ENCODE measurements at places on chromosomes 2 and 18. TPM values are rescaled to one million over a fixed set of nuclear protein-coding genes. Genes with fewer than 3 reads are reported as not detected.

Gene ASAP2
- polyA plus RNA-seq = 60.1 TPM

DNA sequence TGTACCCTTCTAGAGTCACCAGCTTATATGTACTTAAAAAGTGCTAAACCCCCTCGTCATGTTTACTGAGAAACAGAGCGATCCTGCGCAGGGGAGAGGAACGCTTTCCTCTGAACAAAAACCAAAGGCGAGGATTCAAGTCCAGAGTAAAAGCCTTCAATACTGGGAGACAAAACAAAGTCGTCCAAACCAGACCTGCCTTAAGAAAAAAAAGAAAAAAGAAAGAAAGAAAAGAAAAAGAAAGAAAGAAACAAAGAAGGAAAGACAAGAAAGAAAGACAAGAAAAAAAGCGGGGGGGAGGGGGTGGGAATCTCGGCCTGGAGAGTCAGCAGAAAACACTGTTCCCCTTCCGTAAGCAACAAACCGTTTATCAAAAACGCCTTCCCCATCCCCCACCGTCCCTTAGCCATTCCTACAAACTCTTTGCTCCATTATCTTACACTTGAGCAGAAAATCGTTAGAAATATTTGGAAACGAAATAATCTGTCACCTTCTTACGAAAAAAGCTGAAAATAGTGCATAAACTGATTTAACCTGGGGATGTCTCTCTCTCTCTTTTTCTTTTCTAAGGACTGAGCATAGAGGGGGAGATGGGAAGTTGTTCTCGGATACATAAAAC is 3.3 kb downstream of the PTGR3 start:
- DNase-seq = no peak

DNA sequence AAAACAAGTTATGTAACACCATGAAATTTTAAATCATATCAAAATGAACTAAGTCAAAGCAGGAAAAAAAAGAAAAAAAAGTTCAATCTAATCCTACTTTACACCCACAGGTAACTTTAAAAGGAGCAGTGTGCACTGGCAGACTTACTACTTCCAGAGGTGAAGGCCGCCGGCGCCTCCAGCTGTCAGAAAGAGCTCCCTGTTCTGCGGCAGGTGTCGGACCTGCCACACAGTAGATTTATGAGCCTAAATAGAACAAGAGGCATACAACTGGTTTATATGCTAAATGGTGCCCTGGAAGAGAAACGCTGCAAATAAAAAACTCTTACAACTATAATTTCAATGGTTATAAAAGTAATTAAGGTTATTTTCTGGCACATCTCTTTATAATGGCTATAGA is 23.1 kb upstream of the PNO1 start:
- DNase-seq = no peak

Gene INPP4A
- polyA plus RNA-seq = 21.0 TPM

DNA sequence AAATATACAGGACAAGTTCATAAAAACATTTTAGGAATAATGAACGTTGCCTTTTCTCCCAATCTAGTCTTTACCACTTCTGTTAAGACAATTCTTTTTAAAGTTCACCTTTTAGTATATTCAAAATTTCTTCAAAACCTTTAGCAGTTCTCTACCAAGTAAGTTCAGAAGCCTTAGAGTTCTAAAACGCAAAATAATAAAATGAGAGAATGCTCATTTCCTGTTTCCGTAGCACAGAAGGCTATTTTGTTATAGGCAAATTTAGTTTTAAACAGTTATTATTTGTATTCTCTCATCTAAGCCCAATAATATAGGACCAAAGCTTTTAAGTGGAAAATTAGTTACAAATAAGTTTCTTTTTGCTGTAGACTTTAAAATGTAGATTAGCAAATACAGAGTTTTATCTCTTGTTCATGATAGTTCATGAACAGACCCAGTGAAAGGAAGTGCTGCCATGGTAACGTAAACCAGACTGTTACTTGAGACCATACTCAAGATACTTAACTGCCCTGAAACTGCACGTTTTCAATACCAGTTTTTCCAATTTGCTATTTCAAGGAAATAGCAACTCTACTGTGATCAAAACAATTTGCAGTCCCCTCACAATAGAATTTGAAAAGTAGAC is 173.1 kb upstream of the STON1 start:
- DNase-seq = no peak

DNA sequence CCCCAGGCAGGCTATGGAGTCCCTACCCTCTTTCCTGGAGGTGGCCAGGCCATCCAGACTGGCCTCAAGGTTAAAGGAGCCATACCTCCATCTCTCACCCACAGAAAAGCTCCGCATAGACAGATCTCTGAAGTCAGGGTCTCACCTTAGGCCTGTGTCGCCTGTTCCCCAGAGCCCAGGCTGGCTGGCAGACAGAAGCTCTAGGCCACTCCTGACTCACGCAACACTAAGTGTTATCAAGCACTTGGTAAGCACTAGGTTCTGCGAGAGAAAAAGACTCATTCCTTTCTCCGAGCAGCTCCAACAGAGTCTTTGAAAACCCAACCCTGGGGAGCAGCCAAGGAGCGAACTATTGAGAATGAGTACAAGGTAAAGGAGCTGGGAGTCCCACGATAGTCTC is 6.1 kb downstream of the SMAD7 start:
- no peak for DNase-seq

DNA sequence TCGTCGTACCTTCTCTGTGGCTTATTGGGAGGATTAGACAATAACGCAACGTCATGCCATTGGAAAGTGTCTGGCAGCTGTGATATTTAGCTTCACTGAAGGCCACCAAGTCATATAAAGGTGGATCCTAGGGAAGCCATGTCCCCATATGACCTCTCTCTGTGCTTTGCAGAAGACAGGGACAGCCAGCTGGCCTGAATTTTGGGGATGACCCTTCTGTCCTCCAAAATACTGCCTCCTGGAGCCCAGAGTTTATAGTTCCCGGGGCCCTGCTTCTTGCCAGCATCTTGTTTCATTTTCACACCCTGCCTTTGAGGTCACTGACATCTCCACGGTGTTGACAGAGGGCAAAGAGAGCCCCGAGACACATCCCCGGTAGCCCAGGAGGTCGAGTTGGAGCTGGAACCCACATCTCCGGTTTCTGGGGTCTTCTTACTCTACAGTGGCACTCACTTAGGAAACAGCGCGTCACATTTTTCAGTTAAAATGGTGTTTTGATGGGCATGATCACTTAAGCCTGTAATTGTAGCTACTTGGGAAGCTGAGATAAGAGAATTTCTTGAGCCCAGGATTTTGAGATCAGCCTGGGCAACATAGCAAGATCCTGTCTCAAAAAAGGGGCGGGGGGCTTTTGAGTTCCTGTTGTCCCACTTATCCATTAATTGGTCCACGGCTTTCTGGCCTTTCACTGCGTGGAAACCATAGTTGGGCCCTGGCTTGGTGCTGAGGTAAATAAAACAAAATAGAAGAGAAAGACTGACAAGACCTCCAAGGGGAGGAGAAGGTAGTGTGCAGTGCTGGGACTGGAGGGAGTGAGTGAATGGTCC is 101.1 kb downstream of the DDX1 start:
- DNase-seq = no peak

Gene STK11IP
- 21.4 TPM for polyA plus RNA-seq

Gene SNX17
- 103 TPM for polyA plus RNA-seq

Gene UCN
- polyA plus RNA-seq = 1.0 TPM

- no peak for DNase-seq
Observed at GRCh38 chr2:17517481-17518211, 594 bp downstream of the RAD51AP2 start.

DNA sequence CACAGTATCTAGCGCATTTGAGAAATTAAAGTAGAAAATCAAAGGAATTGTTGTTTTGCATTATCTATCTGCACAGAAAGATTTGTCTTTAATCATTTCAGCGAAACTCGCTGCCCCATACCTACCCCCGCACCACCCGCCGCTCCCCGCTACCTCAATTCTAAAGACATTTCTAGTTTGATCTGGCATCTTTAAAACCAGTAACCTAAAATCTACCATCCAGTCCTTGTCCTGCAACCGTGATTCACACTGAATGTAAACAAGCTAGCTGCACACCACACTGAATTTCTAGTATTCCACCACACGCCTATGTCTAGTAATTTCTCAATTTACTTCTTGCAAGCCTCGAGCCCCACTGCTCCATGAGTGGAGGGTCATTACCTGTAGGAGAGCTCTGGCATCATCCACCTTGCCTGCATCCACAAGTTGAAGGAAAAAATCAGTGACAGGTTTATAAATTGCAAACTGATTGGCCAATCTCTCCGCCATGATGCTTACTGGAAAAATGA is 60.1 kb downstream of the ABCG8 start:
- no peak for DNase-seq

GRCh38 chr2:203689426-203690116 is 16.9 kb upstream of the CD28 start:
- DNase-seq = no peak

GRCh38 chr2:37343537-37344434 is 644 bp upstream of the QPCT start:
- no peak for DNase-seq

DNA sequence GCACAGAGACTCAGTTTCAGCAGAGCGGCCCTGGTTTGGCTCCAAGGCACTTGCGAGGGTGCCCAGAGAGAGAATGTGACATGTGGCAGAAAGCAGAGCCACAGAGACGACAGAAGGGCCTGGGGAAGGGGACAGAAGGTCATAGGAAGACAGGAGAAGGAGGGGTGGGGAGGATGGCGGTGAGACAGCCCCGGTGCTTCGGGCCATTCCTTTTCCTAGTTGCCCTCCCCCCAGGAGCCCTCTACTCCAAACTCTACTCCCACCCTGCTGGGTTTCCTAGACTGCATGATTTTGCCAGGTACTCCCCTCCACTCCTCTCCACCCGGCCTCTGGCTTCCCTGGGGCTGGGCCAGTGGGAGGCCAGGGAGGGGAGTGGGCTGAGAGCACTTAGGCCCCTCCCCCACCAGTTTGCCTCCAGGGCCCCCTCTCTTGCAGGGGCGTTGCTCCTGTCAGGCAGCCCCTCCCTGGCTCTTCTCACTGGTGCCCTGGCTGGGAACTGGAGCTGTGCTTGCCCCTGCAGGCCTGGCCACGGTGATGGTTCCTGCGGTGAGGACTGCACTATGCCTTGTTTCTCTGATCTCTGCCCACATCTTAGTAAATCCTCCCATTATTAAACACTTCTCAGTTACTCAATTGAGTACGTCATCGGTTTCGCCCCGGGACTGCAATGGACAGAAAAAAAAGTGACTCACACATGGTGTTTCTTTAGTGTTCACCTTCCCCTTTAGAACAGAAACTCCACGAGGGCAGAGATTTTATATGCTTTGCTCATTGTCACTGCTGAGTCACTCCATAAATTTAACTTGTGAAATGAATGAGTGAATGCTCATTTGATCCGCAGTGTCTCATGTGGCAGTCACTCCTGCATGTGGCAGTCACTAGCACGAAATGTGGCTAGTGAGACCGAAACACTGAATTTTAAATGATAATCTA is 58.7 kb upstream of the SP3 start:
- no peak for DNase-seq

DNA sequence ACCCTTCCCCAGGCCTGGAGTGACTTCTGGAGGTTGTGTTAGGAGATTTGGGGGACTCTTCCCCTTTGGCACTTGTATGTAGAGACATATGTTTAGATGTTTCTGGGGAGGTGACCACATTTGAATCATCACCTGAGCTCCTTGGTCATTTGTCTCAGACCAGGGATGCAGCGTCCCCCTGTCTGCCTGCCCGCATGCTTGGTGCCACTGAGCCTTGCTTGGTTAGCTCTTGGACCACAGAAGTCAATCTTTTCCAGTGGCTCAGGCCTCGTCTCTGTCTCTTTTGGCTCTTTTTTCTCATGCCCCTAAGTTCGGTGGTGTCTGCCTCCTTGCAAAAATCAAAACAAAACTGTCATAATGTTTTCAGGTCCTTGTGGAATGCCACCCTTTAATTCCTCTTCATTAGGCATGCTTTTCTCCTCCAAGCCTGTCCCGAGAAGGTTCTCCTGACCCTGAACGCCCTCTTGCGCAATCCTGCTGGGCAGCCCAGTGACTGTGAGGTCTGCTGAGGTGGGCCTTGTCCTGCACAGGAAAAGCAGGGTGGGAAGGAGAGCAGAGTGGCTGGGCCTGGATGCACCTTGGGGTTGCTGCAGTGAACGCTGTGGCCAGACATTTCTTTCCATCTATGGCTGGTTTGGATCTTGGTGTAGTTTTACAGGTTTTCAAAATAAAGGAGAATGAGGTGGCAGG is 24.9 kb downstream of the GLI2 start:
- no peak for DNase-seq

Gene FOXI3
- 0.17 TPM for polyA plus RNA-seq

GRCh38 chr2:55361465-55362189 is 58.0 kb downstream of the CCDC88A start:
- no peak for DNase-seq
